ENCODE measurements at places on chromosomes 7 and 10.

DNA sequence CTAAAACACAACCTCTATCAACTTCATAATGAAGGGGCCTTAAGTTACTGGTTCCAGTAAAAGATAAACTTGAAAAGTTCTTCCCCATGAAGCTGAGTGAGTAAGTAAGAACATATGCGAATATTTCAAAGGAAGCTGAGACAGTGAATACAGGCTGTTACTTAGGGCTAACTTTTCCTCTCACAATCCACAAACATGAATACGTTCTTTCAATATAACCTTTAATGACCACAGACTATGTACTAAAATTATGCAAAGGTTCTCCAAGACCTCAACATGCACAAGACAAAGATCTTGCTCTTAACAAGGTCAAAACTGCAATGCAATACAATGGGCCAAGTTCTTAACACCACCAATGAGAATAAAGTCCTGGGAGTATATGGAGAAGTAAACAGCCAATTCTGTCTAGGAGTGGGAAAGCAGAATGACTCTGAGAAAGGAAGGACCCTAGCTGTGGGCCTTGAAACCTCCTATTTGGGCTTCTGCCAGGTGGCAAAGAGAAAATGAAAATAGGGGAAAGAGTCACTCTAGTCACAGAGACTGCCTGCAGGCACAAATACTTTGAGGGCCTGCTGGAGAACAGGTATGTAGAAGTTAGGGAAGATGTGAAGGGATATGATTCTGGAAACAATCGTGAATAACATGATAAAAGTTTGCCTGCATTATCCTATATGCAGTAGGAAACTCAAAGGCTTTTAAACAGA, 43.7 kb downstream of the OSBPL3 start:
- no peak for DNase-seq

DNA sequence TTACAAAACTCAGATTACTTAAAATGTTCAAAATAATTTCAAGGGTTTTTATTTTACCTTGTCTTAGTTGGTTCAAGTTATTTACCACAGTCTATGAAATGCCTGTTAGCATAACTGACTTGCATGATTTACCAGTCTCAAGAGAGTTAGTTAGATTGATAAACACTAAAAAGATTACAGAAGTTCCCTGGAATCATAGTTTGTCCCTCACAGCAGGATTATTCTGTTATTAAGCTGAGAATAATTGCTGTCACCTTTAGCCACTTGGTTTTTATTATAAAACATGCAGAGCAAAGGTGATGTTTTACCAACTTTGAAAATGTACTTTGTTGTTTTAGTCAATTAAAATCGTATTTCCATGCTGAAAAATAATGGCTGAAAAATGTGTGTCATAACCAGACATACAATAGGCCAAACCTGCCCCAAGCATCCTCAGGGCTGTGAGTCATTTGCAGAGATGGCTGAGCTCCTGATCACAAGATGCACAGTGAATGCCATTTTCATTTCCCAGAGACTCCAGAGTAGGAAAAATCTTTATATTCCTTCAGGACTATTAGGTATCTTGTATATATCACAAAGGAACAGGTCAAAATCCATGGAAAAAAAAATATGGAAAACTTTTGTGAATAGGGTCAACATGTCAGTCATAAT, 87.8 kb upstream of the DKK1 start:
- no peak for DNase-seq

GRCh38 chr10:118580702-118581101, 14.7 kb downstream of the PRLHR start:
- DNase-seq: no peak

DNA sequence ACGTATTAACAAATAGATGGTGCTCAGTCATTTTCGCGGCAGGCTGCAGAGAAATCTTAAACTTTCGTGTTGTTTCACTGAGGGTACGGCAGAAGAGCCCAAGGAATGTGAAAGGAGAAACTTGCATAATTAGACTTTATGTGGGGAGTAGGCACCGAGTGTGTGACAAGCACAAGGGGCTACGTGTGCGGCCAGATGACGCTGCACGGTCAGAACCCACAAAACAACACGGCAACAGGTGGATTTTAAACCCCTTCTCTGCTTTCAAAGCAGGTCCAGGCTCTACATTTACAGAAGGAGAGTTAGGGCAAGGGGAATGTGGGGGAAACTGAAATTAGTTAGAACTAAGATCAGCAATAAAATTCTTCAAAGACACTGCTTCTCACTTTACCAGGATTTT, 392 bp upstream of the UCN3 start:
- DNase-seq: no peak

DNA sequence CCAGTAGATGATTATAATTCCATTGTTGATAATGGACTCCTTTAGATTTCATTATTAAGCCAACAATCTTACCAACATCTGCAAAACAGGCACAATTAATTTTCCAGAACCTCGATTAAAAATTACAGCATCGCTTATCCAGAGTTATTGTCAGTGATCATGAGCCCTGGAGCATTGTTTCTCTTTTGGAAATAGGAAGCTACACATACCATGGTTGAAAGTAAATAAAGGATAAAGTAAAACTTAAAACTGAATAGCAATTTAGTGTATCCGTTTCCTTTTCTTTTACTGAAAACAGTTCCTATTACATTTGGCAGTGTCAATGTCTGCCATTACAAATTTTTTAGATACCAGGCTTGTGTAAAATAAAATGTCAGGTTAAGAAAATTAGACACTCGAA, 9.9 kb upstream of the HOXA2 start:
- DNase-seq: no peak

- DNase-seq: no peak
Observed at GRCh38 chr10:99631496-99631895, 11.3 kb upstream of the SLC25A28 start.

GRCh38 chr7:27678617-27679260, 16.1 kb upstream of the HIBADH start:
- DNase-seq: no peak

DNA sequence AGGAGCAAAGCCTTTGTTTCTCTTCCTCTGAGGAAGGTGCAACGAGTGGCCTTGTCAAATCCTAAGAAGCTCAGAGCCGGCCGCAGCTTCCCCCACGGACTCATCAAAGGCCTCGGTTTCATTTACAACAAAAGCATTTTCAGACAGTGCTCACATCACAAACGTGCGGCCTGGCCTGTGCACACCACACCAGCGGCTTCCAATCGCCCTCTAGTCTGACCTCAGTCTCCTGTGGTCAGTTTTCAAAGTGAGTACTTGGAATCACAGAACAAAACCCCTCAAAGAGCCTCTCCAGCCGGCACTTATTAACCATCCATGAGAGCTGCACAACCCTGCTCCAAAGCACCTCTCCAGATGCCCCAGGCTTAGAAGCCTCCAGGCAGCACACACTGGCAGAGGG, 3.3 kb downstream of the RADIL start:
- no peak for DNase-seq

DNA sequence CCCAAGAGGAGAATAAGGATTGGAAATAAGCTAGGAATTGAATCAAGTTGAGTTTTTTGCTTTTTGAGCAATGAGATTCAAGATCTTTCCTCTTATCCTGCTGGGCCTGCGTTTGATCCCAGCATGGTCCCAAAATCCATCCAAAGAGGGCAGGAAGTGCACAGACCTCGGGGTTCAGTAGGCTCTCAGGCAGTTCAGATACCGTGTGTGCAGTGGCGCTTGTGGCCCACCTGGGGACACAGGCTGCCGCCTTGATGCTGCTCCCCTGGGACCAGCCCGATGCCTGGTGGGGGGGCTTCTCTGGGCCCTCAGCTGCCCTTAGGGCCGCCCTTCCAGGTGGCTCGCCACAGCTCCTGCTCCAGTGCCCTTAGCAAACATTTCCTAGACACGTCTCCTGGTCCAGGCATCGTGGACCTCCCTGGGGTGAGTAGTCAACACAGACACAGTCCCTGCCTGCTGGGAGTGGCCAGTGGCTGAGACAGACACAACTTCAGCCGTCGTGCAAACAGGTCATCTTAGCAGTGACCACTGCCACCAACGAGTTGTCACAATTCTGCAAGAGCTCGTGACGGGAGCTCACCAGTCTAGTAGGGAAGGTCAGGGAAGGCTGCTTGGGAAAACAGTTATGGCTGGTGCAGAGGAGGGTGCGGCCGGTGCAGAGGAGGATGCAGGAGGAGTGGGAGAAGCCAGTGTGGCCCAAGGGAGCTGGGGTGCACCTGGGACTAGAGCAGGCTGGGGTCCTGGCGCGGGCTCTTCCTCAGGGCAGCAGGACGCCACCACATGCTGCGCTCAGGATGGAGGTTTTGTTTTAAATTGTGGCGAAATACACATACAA, 21.7 kb upstream of the JAKMIP3 start:
- no peak for DNase-seq

- DNase-seq: no peak
Observed at GRCh38 chr10:93488956-93489528, 6.9 kb upstream of the MYOF start.

DNA sequence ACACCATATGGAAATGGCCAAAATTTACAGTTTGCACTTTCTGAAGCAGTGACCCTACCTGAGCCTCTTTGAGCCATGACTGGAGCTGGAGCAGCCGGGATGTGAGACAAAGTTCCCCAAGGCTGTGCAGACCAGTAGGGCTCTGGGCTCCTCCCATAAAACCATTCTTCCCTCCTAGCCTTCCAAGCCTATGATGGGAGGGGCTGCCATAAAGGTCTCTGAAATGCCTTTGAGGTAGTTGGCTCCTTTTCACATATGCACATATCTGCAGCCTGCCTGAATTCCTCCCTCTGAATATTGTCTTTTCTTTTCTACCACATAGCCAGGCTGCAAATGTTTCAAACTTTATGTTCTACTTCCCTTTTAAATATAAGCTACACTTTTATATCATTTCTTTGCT, 516.6 kb upstream of the POM121L12 start:
- DNase-seq: no peak

DNA sequence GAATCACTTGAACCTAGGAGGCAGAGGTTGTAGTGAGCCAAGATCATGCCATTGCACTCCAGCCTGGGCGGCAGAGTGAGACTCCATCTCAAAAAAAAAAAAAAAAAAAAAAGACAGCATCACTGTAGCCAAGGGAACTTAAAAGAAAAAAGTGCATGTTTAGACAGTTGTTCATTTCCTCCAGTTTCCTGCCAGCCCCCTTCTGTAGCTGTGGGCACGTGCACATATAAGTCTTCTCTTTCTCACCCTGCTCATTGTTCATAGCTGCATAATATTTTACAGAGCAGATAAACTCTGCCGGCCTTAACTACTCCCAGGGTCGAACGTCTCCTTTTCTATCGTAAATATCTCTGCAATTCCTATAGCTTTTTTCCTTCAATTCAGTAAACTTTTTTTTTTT, 132.6 kb downstream of the LHPP start:
- no peak for DNase-seq

GRCh38 chr10:92640107-92640506, 47.2 kb downstream of the KIF11 start:
- DNase-seq: no peak

GRCh38 chr7:5776894-5777660, 4.4 kb downstream of the RNF216 start:
- DNase-seq: no peak

- DNase-seq: no peak
Observed at GRCh38 chr10:31619531-31620061, 300.6 kb downstream of the ZEB1 start.

- no peak for DNase-seq
Observed at GRCh38 chr7:133452577-133452976, 199.7 kb downstream of the EXOC4 start.

DNA sequence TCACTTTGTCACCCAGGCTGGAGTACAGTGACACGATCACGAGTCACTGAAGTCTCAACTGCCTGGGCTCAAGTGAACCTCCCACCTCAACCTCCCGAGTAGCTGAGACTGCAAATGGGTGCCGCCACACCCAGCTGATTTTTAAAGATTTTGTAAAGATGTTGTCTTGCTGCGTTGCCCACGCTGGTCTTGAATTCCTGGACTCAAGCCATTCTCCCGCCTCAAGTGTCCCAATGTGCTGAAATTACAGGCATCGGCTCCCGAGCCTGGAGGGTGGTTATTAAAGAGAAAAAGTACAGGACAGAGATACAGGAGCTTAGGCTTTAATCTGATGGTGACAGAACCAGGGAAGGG, 55.1 kb downstream of the KCTD7 start:
- DNase-seq: no peak

- DNase-seq: no peak
Observed at GRCh38 chr10:63795094-63795860, 274.1 kb downstream of the REEP3 start.

DNA sequence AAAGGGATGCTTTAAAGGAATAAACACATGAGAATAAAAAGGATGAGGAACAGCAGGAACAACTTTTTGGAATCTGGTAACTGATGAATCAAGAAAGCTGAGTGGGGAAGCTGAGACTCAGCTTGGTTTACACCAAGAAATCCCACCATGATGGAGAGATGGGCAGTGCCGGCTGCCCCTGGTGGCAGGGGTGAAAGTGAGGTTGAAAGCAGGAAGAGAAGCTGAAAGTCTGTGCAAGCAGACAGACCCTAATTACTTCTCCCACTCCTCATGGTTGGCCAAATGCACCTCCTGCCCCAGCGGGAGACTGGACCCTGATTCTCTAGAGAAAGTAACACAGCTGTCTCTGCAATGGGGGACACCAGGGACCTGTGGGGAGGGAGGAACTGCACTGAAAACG, 57.6 kb upstream of the NANOS1 start:
- no peak for DNase-seq

DNA sequence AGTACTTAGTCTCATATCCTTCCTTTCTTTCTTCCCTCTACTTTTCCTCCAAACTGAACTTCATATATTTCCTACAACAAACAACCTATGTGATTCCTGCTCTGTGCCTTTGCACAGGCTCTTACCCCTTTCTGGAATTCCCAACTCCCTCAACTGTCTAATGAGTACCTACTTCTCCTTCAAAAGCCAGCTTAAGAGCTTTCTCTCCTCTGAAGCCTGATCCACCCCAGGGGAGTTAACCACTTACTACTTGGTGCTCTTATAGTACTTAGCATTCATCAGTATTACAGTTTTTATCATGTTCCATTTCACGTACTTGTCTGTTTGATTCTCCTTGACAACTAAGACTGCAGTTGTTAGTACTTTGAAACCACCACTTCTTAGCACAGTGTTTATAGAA, 246.1 kb downstream of the LRRTM3 start:
- no peak for DNase-seq

DNA sequence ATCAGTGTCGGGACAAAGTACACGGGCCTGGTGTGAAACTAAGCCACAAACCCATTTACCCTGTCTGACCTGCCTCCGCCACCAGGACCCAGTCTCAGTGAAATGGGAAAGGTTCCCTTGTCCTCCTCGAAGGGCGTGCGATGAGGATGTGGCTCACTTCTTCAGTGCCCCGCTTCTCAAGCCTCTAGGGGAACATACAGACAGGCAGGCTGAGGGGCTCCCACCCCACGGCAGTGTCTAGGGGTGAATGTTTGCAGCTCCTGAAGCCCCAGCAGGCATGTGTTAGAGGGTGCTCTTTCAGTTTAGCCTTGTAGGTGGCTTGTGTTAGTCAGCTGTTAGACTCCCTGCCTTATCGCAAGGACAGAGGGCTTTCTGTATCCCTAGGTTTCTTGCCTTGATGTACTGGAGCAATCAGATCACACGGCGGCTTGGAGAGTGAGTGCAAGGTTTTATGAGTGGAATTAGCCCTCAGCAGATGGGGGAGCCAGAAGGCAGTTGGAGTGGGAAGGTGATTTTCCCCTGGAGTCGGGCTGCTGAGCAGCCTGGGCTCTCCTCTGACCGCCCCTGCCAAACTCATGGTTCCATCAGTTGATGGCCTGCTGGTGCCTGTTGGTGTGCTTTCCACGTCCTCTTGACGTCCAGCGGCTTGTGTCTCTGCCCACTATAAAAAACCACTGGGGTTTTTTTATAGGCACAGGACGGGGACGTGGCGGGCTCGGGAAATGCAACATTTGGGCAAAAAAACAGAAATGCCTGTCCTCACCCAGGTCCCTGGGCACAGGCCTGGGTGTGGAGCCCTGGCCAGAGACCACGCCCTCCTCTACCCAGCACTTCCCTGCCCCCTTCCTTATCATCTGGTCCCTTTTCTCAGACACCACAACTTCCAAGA, 759 bp downstream of the NUDT1 start:
- DNase-seq: no peak

Data from NCI-H510A (cell line).